ENCODE measurements at places on chromosomes 12 and 14. TPM values are rescaled to one million over a fixed set of nuclear protein-coding genes. Genes with fewer than 3 reads are reported as not detected.

GRCh38 chr12:53965281-53966084, 7.4 kb upstream of the HOXC11 start:
- DNase-seq = peak; percentile 49

Gene PPFIA2
- 1.2 TPM for total RNA-seq

Gene NTS
- total RNA-seq = 18.9 TPM

- DNase-seq = no peak
Measured at GRCh38 chr12:19038209-19038608, 91.3 kb upstream of the PLEKHA5 start.

Gene KLRF1
- total RNA-seq = not detected

- DNase-seq = peak; percentile 8
Measured at GRCh38 chr12:15193946-15194345, 27.3 kb downstream of the RERG start.

DNA sequence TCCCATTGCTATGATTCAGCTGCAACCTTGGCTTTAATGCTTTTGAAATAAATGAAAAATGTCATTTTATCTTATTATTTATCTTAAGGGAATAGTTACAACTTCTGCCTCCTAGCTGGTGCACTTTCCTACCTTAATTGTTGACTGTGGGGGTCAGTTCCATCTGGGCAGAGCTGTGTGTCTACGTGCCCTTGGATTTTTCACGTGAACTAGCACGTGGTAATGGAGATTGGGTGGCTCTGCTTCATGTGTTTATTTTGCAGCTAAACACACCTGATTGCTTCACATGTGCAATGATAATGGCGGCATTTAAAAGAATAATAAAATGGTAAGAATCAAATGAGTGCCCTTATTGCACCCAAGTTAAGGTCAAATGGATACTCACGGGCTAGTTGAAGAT, 10.6 kb upstream of the PELI2 start:
- no peak for DNase-seq

Gene SLCO1B1
- 33.4 TPM for total RNA-seq

Gene SUOX
- 26.9 TPM for total RNA-seq

DNA sequence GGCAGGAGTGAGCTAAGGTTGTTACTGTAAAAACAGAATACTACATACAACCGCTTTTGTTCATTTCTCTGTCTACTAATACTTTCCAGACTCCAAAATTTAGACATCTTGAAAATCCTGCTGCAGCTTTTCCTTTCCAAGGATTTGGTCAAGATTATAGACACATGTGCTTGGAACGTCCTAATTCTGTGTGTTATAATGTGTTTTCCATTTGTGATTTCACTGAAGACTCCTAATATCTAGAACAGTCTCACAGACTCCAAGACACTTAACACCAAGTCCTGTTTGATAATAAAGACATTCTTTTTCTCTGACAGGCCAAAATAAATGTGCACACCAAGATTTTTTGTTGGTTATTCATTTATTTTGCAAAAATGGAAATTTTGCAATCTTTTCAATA, 41.8 kb upstream of the TMTC2 start:
- DNase-seq = no peak

Gene NEMF
- 62.9 TPM for total RNA-seq

Gene OAS2
- 0.44 TPM for total RNA-seq

GRCh38 chr14:60178820-60179219, 13.6 kb upstream of the DHRS7 start:
- DNase-seq = no peak

DNA sequence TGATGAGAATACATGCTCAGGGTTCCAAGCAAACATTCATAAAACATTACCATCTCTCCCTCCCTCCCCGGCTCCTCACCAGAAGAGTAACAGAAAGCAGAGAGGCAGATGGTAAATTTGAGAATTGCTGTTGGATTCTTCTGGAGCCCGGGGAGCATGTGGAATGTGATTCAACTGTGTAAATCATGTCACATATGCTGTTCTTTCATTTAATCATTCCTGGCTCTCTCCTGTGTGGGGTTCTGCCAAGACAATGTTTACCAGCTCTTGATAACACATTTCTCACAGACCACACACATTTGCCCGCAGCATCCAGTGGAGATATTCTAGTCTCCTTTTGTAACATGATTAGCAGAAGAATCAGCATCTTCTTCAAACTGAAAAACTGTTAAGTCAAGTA, 23.4 kb upstream of the NR2C1 start:
- no peak for DNase-seq

DNA sequence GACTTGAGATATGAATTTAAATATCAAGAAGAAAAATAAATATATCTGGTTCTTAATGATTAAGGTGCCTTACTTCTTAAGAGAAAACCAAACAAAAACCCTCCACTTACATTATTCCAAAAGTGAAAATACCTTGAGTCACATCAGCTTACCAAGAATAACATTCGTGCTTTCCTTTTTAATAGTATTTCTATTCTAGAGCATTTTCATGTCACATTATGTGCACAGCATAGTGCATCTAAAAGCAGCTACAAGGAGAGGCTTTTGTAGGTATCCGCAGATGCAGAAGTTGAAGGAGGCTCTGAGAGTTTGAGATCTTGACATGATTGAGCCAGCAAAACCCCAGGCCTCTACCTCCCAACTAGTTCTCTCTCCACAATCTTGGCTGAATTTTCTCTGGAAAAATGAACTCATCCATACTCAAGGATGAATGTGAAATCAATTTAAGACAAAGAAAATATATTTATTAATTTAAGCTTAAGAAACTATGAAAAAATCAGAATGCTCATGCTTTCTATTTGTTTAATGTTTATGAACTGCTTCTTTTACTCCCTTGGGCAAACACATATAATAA, 275.0 kb downstream of the AKAP6 start:
- no peak for DNase-seq

- peak; percentile 33 for DNase-seq
Measured at GRCh38 chr14:72665259-72665658, 228.6 kb downstream of the DPF3 start.

- DNase-seq = peak; percentile 20
Measured at GRCh38 chr12:66603461-66603860, 75.4 kb downstream of the GRIP1 start.

DNA sequence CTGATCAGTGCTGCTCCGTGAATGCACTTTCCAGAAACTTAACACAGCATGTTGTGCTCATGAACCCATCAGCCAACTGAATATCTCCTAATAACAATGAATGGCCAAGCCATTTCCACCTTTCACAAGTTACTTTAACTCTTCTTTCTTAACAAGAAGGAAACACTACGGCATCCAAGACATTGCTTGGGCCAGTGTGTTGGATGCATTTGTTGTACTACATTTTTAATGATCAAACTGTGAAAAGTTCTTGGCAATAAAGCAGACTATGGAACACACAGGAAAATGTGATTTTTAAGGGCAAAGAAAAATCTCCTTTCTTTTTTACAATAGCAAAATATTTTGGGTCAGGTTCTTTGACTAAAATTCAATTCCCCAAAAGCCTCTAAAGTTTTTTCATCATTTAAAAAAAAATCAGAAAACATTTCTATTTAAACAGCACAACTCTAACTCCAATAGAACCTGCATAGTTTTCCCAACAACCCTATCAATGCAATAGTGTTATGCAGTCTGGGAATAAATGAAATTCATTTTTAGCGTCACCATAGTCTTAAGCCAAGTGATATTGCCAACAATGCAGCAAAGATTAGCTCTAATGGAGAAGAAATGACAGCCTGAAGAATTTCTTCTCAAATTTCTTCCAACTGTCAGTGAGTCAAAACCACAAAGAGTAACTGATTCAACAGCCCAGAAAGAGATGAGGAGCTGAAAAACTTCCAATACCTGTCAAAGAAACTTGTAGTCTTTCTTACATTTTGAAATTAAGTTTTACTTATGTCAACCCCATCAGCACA, 50.7 kb upstream of the PTPRR start:
- no peak for DNase-seq

DNA sequence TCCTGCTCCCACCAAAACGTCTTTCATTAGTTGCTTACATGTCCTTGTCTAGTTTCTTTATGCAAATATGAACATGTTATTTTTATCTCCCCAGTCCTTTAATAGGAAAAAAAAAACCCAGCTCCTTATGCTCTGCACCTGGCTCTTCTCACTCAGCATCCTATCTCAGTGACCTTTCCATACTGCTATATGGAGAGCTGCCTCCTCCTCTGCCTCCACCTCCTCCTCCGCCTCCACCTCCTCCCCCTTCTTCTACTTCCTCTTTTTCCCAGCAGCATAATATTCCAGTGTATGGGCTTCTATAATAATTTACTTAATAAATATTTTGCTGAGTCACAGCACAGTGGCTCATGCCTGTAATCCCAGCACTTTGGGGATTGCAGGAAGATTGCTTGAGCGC, 31.5 kb downstream of the ABCB9 start:
- DNase-seq = no peak

Gene KIF5A
- 0.03 TPM for total RNA-seq

DNA sequence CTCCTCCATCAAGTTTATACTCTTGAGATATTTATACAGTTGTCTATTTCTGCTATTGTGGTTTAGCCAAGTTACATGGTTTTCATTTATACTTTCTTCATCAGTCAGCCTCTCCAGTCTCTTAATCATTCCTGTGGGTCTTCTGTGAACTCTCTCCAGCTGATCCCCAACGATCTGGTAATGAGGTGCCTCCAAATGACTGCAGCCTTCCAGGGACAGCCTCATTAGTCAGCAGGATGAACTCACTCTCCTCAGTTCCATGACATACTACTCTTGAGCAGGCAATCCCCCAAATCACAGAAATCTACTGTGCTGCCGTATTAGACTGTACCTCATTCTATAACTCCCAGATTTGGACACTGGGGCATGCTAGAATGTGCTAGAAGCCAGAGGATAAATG, 15.3 kb downstream of the AREL1 start:
- no peak for DNase-seq

Gene CAND1
- 138 TPM for total RNA-seq

DNA sequence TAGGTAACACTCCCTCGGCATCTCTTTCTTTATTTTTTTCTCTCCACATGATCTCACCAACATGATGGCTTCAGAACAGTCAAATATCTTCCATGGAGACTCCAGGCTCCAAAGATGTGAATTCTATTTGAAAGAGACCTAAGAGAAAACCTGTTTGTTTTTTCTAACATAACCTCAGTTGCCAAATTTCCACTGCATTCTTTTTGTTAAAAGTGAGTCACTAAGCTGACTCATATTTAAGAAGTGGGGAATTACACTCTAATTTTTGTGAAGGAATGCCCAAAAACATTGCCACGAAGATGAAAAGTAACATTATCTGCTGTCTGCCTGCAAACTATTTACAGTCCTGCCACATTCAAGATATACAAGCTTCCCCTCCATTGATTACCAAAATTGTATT, 1337.6 kb downstream of the LRFN5 start:
- DNase-seq = no peak

Gene COPS7A
- total RNA-seq = 46.9 TPM

Gene TSPAN11
- 9.6 TPM for total RNA-seq

- no peak for DNase-seq
Measured at GRCh38 chr14:36268121-36268520, 52.3 kb downstream of the MBIP start.

GRCh38 chr14:105627701-105628100, 101.3 kb downstream of the TMEM121 start:
- DNase-seq = no peak

DNA sequence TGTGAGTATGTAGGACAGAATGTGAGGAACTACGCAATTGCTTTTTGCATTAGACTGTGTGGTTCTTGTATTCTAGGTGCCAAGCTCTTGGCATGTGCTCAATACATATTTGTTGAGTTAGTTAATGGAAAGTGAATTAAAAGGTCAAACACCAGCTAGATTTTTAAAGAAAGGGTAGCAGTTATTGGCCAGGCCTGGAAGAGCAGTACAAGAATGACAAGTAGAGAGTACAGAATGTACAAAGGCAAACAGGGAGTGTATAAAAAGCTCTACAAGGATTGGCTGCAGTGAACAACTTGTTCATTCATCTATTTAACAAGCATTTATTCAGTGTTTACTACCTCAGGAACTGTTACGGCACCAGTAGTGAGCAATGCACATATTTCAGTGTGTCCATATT, 854.0 kb upstream of the SEL1L start:
- DNase-seq = no peak

DNA sequence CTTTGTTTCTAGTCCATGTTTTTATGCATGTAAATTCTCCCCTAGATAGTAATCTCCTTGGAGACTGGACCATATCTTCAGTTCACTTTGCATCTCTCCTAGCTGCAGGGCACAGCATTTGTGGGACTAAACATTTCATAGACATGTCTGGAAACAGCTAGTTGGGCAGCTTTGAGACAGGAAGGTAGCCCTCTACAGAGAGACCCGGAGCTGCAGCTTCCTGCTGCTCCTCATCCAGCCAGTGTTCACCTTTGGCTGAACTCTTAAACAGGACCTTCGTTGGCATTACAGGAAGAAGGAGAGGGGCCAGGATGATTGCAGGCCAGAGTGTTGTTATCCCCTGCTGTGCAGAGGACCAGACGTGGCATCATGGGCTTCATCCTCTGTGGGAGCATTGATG, 52.9 kb downstream of the GNS start:
- DNase-seq = no peak

GRCh38 chr14:82879949-82880535, 1346.4 kb upstream of the SEL1L start:
- no peak for DNase-seq

DNA sequence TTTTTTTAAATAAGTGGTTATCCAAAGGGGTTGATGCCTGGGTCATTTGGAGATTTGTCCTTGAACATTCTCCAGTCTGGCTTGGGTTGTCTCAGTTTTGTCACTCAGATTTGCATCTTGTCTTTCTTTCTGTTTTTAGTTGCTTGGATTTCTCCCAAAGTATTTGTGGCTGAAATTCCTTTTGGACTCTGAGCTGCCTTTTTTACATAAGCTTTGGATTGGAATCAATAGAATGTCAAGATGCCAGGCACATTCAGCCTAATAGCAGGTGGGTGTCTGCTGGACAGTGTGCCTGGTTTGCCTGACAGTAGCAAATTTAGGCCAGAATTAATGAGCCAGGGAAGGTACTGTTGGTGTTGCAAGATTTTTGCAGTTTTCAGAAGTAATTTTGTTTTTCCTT, 50.0 kb downstream of the FLRT2 start:
- no peak for DNase-seq

Gene CLIP1
- 51.5 TPM for total RNA-seq

GRCh38 chr14:103144085-103144484, 20.8 kb downstream of the TNFAIP2 start:
- DNase-seq = peak; percentile 53
